ENCODE measurements at places on chromosomes 6 and 20. TPM values are rescaled to one million over a fixed set of nuclear protein-coding genes. Genes with fewer than 3 reads are reported as not detected.

Gene PRR18
- not detected for total RNA-seq

Gene ILRUN
- total RNA-seq = 58.6 TPM

GRCh38 chr6:106381223-106381622, 20.7 kb downstream of the CRYBG1 start:
- DNase-seq = no peak

GRCh38 chr6:155418017-155418761, 37.5 kb downstream of the NOX3 start:
- peak; percentile 62 for DNase-seq

DNA sequence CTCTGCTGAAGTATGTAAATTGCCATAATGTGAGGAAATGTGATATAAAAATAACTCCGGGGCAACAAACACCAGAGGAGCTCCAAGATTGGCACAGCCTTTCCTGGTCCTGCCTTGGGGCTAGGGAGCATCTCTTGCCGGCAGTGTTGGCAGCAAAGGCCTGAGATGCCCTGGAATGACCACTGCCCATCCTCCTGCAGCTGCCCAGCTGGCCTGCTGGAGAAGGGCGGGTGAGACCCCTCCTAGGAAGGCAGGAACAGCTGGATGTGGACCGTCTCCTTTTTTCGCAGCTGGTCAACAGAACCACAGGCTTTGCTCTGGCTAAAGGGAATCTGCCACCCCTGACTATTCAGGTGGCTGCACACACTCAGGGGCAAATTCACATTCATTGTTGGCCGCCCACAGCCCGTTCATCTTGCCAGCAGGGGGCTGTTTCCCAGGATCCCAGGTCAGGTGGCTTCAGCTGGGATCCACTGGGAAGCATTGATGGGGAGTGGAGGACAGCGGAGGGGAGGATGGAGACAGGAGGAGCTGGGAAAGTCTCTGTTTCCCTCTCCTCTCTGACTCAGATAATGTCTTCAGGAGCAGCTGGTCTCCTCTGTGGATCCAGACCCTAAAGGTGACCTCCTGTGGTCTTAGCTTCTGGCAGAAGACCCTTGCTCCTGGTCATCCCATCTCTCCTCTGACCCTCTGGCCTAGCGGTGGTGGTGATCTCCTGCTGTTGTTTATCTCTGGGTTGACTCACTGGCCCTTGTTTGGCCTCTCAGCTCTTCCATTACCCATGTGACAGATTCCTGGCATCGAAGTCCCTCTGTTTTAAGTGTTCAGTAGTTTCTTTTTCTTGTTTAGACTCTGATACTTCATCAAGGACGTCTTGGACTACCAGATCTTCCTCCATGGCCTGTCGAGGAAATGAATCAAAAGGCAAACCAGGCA, 336.7 kb downstream of the DHX35 start:
- no peak for DNase-seq

DNA sequence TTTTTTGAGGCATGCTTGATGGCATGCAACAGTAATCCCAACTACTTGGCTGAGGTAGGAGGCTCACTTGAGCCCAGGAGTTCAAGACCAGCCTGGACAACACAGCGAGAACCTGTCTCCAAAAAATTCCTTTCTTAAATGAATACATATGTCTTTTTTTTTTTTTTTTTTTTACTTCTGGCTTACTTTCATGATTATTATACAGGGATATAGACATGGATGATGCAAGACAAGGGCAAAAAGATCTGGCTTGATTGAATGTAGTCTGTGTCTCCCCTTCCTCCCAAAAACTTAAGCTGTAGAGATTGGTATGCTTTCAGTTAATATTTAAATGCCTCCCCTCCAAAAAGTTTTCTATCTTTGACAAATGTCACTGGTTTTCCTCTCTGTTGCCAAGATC, 7.6 kb downstream of the SNX3 start:
- DNase-seq = no peak

DNA sequence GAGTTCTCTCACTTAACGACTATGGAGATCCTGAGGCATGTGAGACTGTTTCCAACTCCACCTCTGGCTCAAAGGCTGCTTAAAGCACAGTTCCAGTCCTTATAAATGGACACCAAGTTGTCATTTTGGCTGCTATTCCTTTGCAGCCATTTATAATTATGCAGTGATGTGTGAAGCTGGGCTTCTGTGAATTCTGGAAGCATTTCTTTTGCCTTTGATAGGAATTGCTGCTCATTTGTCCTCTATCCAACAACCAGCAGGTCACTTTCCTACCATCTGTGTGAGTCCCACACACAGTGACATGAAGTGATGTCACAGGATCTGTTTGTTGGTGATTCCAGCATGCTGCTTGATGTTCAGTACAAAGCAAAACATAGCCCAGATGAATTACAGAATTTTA, 28.5 kb upstream of the EFHC1 start:
- DNase-seq = no peak

GRCh38 chr20:52193133-52193532, 1.6 kb upstream of the ZFP64 start:
- DNase-seq = no peak

All from sciatic nerve (tissue), 2 donors.